Dermis blood vessel endothelial cell (primary cell): ENCODE measurements at places on chromosomes 7 and 10. TPM values are rescaled to one million over a fixed set of nuclear protein-coding genes. Genes with fewer than 3 reads are reported as not detected.

GRCh38 chr7:156949541-156950380, at the start of gene NOM1:
Gene NOM1 (plus strand): TSS chr7:156949712. CDS start chr7:156949738, 26 bp downstream.
- peak; percentile 93 for DNase-seq

DNA sequence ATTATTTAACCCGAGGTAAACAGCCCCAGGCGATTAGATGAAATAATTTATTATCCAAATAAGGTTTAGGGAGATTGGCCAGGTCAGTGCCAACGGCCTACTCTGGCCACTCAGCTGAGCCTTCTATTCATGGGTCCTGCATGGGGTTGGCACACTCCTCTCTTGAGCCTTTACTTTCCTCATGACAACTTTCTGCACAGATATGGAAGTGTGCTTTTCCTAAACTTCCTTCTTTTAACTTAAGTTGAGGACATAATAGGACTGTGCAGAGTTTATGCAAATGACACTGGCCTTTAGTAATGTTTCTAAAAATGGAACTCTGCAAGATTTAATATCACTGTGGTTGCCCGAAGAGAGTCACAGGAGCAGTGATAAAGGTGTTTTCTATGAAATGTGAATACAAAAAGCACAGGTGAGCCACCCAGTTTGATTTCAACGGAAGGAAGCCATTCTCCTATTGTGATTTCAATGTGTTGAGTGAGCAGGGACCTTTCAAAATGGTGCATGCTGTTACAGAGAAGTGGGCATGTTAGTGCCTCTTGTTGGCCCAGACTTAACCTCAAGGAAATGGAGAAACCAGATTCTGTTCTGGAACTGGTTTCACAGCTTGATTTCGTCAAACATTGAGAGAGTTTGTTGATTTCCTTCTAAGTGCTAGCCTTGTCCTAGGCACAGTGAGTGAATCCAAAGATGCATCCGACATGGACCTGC, 55.7 kb downstream of the LYZL2 start:
- DNase-seq: no peak

DNA sequence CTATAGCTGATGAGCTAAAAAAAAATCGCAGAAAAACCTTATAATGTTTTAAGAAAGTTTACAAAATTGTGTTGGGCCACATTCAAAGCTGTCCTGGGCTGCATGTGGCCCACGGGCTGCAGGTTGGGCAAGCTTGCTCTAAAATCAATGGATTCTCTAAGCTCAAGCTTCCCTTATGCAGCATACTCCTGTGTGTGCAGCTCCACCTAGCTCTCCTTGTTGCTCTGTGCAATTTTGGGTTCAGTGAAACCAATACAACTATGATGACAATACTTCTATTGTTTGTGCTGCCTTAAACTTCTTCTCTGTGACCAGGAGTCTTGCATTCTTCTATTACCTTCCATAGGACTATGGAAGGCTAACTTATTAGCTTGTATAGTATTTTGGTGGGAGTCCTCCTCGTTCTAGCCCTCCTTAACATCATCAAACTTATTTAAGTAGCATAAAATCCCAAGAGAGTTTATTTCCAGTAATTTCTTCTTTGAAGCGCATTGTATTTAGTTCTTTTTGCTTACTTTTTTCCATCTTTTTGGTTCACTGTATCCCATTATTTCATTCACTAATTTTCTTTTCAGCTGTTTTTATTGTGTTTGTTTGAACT, 170.9 kb upstream of the SMIM30 start:
- no peak for DNase-seq

DNA sequence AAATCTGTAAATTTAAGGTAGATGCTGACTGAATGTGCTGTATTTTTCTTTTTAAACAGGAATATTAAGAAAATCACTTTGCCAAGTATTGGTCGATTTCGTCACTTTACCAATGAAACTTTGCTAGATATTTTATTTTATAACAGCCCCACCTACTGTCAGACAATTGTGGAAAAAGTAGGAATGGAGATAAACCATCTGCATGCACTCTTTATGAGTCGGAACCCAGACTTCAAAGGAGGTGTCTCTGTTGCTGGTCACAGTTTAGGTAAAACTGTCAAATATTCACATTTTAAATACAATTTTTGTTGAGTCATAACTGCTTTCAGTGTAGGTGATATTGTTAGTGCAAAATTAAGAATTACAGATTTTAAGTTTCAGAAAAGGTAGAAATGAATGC, 25.2 kb downstream of the SEC23IP start:
- peak; percentile 13 for DNase-seq

DNA sequence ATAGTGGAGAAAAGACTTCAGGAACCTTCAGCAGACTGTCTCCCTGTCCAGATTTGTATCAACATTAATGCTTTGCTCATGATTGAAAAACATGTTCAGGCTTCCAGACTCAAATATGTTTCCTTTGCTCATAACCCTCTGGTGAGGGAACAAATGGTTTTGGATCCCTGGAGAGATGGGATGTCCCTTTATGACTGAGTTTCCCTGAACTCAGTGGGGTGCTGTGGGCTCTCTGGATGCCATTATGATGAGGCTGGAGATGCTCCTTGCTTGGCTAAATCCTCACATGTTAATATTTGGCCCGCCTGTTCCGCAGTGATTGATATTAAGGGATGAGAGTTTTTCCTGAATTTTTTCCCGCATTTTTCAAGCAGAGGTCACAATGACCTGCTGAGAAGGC, 749.4 kb downstream of the SUGCT start:
- no peak for DNase-seq

The OGDHL gene
- total RNA-seq: 0.33 and 0.85 TPM in 2 replicates

The COL17A1 gene
- 0.34 and 0.84 TPM in 2 replicates for total RNA-seq

The TEX47 gene
- not detected in 2 replicates for total RNA-seq

The HSPA12A gene
- 0.56 and 0.68 TPM in 2 replicates for total RNA-seq
